ENCODE measurements at places on chromosomes 2 and 18.

DNA sequence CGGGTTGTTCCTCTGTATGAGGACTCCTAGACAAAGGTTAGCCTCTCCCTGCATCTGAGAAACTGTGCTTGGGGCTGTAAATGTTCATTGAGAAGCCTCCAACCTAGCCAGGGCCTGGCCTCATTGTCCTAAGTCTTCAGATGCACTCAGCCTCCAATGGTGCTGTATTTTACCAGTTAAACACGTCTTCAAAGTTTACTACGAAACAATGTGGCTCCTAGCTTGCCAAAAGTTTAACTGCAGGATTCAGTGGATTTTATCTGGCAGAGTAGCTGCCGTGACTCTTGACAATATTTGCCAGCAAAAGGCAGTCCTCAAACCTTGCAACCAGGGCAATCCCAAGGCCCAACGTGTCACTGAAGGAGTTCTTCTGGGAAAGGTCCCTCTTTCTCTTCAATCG, 1.1 kb downstream of the PID1 start:
- DNase-seq = no peak

DNA sequence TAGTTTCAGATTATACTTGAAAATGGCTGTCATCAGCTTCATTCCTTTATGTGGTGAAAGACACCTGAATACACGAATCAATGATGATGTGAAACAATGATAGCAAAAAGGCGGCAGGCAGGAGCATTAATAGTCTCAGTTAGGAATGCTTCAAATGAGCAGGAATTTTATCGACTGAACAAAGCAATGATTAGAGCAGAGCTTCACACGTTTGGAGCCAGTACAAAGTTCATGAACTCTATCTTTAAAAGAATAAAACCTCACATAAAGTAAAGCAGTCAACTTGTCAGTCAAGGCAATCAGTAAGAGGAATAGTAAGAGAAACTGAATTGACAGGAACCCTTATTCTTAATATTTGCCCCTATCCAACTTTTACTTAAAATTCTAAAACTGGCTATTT, 78.4 kb upstream of the SERTAD2 start:
- DNase-seq = no peak

DNA sequence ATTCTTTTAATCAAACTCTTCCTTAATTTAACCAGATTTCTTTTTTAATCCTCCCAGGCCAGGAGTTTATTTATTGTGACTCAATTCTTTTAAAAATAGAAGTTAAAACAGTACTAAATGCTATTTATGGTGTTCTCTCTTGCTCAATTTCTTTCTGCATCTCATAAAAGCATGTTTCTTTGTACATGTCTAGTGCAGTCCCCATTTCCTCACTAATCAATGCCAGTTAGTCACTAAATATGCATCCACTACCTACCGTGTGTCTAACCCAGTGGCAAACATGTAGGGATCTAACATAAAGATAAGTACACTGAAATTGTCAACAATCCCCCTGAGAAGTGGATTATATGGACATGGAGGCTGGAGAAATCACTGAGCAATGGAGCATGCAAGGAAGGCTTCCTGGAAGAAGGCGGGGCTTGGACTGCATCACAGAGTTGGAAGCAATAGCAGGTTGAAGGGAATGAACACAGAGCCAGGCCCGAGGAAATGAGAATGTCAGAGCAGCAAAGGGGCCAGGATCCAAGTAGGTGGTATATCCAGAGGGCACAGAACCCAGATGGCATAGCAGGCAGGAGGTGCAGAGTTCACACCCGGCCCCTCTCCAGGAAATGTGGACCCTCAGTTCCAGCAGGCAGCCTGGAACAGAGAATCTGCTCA, 105.3 kb upstream of the FOSL2 start:
- DNase-seq = no peak

- DNase-seq = no peak
Measured at GRCh38 chr2:153096272-153096671, 377.9 kb downstream of the ARL6IP6 start.

GRCh38 chr2:45962177-45962921, 310.9 kb downstream of the PRKCE start:
- DNase-seq = peak; percentile 82

DNA sequence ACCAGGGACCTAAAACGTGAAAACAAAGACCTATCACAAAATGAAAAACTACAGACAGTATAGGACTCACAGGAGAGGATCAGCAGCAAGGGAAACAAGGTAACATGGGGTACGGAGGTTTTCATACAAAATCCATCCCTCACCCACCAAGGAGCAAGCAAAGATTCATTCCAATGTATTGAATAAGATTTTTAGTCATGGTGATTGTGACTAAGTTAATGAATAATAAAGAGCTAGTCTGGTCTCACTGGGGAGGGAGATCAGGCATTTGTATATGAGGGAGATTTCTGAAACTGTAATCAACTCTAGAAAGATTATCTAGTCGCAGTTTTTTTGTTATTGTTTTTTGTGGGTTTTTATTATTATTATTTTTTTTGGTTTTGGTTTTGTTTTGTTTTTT, 336.5 kb upstream of the MMADHC start:
- no peak for DNase-seq

DNA sequence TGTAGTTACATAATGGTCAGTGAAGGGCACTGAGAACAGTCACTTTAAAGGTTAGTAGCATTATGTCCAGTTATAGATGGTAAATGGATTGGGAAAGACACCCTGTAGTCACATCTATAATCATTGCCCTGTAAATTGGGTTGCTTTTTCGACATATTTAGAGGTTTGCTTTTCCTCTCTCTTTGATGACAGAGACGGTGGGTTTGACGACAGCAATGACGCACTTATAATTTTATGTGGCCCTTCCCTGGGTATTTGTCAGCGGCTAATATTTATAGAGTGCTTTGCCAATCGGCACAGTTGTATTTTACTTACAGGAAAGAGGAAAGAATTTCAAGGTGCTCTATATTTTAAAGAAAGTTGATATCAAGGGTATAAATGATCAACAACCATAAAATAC, 2.8 kb downstream of the CPS1 start:
- DNase-seq = no peak

DNA sequence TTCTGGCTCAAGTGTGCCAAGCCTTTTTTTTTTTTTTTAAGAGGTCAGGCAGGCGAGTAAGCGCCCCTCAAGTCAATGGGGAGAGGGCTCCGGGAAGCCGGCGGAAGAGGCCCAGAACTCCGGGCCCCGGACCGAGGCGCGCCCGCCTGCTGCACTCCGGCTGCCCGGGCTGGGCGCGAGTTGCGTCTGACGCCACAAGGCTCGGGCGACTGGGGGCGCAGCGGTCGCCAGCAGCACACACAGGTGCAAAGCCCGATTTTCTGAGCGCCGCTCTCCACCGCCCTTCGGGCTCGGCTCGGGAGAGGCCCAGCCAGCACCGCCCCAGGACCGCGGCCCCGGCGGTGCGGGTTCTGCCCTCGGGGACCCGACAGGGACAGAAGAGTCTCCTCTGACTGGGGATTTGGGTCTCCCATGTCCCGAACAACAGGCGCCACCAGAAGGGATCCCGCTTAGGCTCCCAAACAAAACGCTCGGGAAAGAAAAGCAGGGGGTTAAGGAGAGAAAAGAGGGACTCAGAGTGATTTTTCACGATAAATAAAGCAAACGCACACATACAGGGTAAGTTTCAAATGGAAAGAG, 787 bp downstream of the ERBB4 start:
- peak; percentile 63 for DNase-seq

DNA sequence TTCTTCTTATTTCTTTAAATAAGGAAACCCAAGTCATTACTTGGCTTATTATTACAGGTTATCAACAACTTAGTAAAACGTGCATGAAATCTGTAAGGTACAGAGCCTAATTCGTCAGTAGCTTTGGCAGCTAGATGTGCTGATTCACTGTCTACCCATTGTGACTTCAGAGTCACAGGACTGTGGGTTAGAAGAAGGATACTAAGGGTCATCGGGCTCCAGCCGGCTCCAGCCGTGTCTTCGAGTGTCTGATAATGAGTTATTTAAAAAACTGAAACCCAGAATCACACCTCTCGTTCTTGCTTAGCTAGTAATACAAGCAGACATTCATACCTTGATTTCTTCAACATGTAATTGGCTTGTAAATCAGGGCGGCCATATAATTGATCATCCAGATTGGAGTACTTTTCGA, 170.5 kb downstream of the FMNL2 start:
- no peak for DNase-seq

GRCh38 chr18:47050468-47050867, 15.0 kb upstream of the ELOA2 start:
- no peak for DNase-seq

DNA sequence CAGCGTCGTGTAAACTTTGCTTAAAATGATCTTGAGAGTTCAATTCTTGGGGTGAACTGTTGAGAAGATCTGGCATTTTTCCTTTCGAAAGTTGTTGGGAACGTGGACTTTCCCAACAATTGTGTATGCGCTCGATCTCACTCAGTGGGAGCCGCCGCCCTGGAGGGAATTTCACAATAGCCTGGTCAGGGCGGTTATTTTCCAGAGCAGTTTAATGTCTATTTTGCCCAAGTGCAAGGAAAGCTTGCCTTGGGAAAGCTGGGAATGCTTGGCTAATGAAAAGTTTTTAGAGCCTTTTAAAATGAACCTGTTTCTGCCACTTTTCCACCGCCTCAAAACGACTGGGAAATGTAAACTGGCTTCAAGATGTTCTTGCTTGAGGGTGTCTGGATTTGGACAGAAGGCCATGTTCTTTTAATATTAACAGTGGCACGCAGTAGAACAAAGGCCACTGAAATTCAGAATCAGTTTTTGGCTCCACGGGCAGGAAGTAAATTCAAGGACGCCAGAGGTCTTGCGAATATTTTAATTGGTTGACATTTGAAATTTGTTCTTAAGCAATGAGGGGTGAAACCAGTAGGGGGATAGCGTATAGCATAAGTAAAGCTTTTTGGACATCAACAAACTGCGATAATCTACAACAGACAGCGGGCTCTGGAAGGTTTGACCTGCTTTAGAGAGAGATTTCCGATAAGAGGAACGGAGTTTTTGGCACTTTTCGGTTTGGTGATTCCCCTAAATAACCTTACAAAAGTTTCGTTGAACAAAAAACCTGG, 1.2 kb downstream of the CFLAR start:
- no peak for DNase-seq

GRCh38 chr2:126798276-126799140, 100.2 kb upstream of the TEX51 start:
- DNase-seq = no peak

DNA sequence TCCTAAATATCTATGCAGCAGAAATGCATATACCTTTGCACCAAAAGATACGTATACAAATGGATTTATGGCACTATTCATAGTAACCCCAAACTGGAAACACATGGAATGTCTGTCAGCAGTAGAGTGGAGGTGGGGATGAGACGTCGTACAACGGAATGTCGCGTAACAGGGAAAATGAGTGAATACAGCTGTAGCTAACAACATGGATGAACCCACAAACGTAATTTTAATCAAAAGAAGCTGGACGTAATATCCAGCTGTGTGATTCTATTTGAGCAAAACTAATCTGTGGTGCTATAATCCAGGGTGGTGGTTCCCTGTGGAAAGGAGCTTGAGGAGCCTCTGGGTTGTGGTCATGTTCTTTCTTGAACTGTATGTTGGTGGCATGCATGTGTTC, 89.9 kb downstream of the MTA3 start:
- no peak for DNase-seq

DNA sequence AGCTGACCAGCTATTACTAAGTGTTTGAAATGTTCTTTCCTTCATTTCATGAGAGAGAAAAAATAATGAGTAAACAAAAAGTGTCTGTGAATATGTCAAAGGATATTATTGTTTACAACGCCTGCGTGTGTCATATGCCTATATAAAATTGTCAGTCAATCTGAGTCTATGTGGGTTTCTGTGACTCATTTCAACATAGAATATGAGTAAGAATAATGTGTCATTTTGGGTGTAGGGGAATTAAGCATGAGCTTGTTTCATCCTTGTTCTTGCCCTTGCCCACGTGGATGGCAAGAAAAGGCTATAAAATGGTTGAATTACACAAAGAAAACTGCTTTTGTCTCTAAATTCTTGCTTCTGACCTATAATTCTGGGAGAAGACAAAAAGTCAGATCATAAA, 466.0 kb downstream of the PTH2R start:
- DNase-seq = no peak

DNA sequence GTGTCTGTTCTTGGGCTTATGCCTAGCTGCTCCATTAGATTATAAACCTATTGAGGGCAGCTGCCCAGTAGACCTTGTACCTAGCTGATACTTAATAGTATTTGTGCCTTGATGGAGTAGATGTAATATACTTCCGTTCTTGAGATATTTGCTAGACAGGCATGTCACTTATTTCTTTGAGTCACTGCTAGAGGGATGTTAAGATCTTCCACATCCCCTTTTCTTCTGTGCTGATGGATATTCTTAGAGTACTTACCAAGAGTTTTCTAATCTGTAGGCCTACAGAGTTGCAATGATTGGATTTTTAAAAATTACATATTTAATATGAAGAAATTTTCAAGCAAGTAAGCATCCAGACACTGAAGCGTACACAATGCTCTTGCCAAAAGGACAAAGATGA, 226.7 kb downstream of the TPGS2 start:
- no peak for DNase-seq

DNA sequence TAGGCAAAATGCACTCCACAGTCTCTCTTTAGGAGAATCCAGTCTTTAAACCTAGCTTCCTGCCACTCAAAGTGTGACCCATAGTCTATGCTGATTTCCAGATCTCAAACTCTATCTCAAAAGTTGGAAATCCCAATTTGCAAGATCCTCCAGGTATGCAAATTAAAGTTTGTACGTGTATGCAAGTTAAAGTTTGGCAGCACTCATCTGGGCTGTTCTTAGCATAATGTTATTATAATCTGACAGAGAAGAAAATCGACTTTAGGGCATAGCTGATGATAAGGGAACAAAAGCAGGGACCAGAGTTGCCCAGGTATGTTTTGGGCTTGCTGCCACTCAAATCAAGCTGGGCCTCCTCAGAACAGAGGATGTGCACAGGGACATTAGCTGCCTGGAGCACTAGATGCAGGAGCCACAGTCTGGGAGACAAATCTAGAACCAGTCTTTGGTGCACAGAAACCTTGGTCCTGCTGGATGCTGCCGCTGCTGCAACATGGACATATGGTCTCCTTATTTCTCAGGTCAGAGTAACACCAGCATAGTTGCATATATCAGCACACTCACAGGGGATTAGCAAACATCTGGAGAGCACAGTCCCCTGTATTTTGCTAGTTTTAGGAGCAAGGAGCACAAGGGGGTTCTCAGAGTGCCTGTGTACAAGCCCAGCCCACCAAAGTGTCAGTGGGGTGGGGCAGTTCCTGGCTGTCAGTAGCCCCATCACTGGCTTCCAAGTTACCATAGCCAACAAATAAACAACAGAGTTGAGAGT, 242.6 kb downstream of the TTC32 start:
- DNase-seq = no peak

GRCh38 chr18:45664824-45665763, 49.8 kb downstream of the SLC14A2 start:
- DNase-seq = no peak

- DNase-seq = peak; percentile 47
Measured at GRCh38 chr2:864501-865106, 86.0 kb upstream of the SNTG2 start.

GRCh38 chr2:172168917-172169346, 66.2 kb upstream of the DLX2 start:
- DNase-seq = no peak

GRCh38 chr2:59032499-59032898, 791.4 kb upstream of the FANCL start:
- DNase-seq = no peak

Data from left forelimb (tissue), 1 donor.